ENCODE measurements at places on chromosomes 5 and 9. TPM values are rescaled to one million over a fixed set of nuclear protein-coding genes. Genes with fewer than 3 reads are reported as not detected.

- no peaks in the 10 kb centered on the region for H3K4me1 ChIP-seq
- H3K27me3 ChIP-seq = peaks cover 4% of the 10 kb centered on the region
- no peak for DNase-seq
- H3K36me3 ChIP-seq = no peaks in the 10 kb centered on the region
- H3K27ac ChIP-seq = no peak overlapping the region
Measured at GRCh38 chr5:142396436-142397038, 71.7 kb upstream of the SPRY4 start.

Gene IRX1
- total RNA-seq = not detected

- no peaks in the 10 kb centered on the region for H3K36me3 ChIP-seq
- H3K27ac ChIP-seq = no peak overlapping the region
- H3K4me3 ChIP-seq = no peak overlapping the region
- DNase-seq = no peak
- no peaks in the 10 kb centered on the region for H3K4me1 ChIP-seq
Measured at GRCh38 chr5:41648996-41649395, 138.6 kb upstream of the PLCXD3 start.

DNA sequence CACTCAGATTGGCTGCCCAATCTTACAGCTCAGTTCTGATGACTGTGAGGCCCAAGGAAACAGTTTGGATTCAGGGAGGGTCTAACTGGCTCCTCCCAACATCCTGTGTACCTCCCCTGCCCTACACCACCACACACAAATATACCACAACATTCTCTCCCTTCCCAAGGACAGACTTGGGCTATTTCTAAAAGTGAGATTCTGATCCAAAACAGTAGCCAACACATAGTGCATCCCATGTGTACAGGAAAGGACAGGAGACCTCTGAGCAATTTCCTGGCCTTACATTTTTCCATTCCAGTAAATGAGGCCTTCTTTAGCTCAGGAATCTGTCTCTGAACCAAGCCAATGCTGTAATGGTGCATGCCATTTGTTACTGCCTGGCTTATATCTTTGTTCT, 20.8 kb downstream of the ZNF366 start:
- no peaks in the 10 kb centered on the region for H3K36me3 ChIP-seq
- H3K4me1 ChIP-seq = no peaks in the 10 kb centered on the region
- DNase-seq = no peak
- H3K4me3 ChIP-seq = no peak overlapping the region
- no peak overlapping the region for H3K27ac ChIP-seq

Gene CNTLN
- total RNA-seq = 1.5 TPM

Gene TRIM36
- total RNA-seq = not detected

GRCh38 chr5:73789851-73790281, 163.9 kb downstream of the ARHGEF28 start:
- no peaks in the 10 kb centered on the region for H3K36me3 ChIP-seq
- no peak overlapping the region for H3K27ac ChIP-seq
- H3K4me3 ChIP-seq = no peak overlapping the region
- no peak for DNase-seq
- H3K27me3 ChIP-seq = peaks cover 23% of the 10 kb centered on the region

DNA sequence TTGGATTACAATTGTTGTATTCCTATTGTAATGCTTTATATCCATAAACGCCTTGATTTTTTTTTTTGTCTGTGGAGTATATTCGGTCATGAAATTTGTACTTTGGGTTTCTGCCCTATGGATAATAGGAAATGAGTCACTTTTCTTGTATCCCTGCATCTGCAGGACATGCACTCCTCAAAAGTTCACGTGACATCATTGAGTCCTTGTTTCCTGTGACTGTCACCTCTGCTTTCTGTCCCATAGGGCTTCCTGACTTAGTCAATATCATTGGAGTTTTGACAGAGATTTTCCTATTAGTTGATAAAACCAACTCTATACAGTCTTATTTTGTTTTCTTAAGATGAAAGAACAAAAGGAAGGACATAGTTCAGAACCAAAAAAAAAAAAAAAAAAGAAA, 356.3 kb downstream of the MAT2B start:
- no peak for DNase-seq
- H3K4me3 ChIP-seq = no peak overlapping the region
- no peak overlapping the region for H3K27ac ChIP-seq
- H3K27me3 ChIP-seq = no peaks in the 10 kb centered on the region
- H3K36me3 ChIP-seq = no peaks in the 10 kb centered on the region

DNA sequence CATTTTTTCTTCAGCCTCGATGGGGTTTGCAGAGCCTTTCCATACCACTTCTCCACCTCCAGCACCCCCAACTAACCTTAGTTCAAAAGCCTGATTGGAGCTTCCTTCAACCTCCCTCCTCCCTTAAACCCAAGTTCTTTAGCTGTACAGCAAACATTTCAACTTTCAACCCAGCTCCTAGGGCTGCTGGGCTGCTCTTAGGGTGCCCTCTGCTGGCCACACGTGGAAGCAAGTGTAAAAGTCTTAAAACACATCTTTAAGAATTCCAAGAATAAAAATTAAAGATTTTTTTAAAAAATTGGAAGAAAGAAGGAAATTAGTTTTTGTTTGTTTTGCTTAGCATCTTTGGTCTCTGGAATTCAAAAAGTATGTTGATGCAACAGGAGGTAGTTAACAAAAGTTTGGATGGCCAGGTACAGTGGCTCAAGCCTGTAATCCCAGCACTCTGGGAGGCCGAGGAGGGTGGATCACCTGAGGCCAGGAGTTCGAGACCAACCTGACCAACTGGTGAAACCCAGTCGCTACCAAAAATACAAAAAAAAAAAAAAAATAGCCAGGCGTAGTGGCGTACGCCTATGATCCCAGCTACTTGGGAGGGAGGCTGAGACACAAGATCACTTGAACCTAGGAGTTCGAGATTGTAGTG, 15.5 kb upstream of the HSD17B3 start:
- no peaks in the 10 kb centered on the region for H3K4me1 ChIP-seq
- H3K27me3 ChIP-seq = peaks cover 2% of the 10 kb centered on the region
- H3K4me3 ChIP-seq = no peak overlapping the region

DNA sequence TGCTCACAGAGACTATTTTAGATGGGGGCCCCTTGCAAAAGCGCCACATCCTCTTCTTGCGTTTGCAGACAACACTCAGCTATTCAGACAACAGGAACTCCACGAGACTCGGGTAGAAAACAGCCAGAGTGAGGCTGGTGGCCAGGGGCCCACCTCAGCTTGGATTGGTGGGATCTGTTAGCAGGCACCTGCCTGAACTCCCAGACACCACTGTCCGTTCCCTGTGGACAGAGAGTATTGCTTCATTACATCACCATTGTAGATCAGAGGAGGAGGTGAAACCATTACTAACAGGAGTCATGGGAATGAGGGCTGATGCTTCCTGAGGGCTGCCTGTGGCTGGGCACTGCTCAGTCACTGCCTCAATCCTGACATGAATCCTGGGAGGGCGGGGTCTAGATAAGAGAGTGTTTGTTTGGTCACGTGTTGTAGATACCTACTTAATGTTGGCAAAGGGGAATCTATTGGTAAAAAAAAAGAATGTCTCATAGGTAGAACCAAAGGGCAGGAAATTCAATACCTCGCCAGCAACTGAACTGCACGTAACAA, 4.4 kb upstream of the RAPGEF1 start:
- H3K36me3 ChIP-seq = peaks cover under 1% of the 10 kb centered on the region
- H3K4me1 ChIP-seq = peaks cover 40% of the 10 kb centered on the region
- peak overlapping the region; percentile 37 for H3K4me3 ChIP-seq
- peak overlapping the region; percentile 90 for H3K27ac ChIP-seq

GRCh38 chr5:67364381-67364970, 167.9 kb upstream of the CD180 start:
- no peak overlapping the region for H3K27ac ChIP-seq
- DNase-seq = no peak
- no peak overlapping the region for H3K4me3 ChIP-seq
- peaks cover 15% of the 10 kb centered on the region for H3K4me1 ChIP-seq
- no peaks in the 10 kb centered on the region for H3K36me3 ChIP-seq

DNA sequence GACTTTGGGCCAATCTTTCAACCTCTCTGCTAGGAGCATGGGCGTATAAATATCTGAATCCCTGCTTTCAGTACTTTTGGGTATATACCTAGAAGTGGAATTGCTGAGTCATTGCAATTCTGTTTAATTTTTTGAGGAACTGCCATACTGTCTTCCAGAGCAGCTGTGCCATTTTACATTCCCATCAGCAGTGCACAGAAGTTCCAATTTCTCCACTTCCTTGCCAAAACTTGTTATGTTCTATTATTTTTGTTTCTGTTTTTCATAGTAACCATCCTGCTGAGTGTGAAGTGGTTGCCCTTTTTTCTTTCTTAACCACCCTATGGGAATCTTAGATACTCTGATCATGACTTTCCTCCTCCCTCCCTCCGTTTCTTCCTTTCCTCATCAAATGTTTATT, 11.1 kb upstream of the CCIN start:
- H3K4me3 ChIP-seq = no peak overlapping the region
- peaks cover 33% of the 10 kb centered on the region for H3K4me1 ChIP-seq
- H3K27ac ChIP-seq = no peak overlapping the region
- peaks cover 57% of the 10 kb centered on the region for H3K36me3 ChIP-seq
- H3K27me3 ChIP-seq = no peaks in the 10 kb centered on the region

Gene TAF11L6
- total RNA-seq = not detected

Gene SYNPO
- 0.08 TPM for total RNA-seq

DNA sequence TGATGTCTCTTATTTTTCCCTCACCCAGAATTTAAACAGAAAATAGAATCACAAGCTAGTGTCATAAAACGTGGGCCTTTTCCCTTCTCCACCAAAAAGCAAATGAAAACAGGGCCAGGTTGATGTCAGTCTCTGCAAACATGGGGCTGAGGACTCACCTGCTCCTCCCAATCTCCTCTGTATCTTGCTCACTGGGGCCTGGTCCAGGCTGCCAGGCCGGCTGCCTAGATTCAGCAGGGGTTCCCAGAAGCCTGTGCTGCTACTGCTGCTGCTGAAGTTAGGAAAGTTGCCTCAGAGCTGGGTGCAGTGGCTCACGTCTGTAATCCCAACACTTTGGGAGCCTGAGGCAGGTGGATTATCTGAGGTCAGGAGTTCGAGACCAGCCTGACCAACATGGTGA, 84.3 kb downstream of the PCDH1 start:
- H3K27ac ChIP-seq = no peak overlapping the region
- DNase-seq = no peak
- no peak overlapping the region for H3K4me3 ChIP-seq
- no peaks in the 10 kb centered on the region for H3K36me3 ChIP-seq
- peaks cover 3% of the 10 kb centered on the region for H3K27me3 ChIP-seq

GRCh38 chr5:62317810-62318209, 11.8 kb downstream of the KIF2A start:
- H3K4me1 ChIP-seq = peaks cover 56% of the 10 kb centered on the region
- H3K4me3 ChIP-seq = no peak overlapping the region
- H3K27ac ChIP-seq = no peak overlapping the region
- no peaks in the 10 kb centered on the region for H3K27me3 ChIP-seq
- peaks cover 33% of the 10 kb centered on the region for H3K36me3 ChIP-seq
- no peak for DNase-seq

GRCh38 chr5:88145611-88146467, 122.8 kb downstream of the TMEM161B start:
- no peak for DNase-seq
- peaks cover 4% of the 10 kb centered on the region for H3K36me3 ChIP-seq

GRCh38 chr9:109775516-109775915, 4.5 kb upstream of the PALM2AKAP2 start:
- peaks cover 55% of the 10 kb centered on the region for H3K27me3 ChIP-seq
- no peak for DNase-seq
- peaks cover 1% of the 10 kb centered on the region for H3K4me1 ChIP-seq
- H3K4me3 ChIP-seq = no peak overlapping the region

Gene SPOCK1
- 0.31 TPM for total RNA-seq

Gene TEX48
- 0.97 TPM for total RNA-seq

DNA sequence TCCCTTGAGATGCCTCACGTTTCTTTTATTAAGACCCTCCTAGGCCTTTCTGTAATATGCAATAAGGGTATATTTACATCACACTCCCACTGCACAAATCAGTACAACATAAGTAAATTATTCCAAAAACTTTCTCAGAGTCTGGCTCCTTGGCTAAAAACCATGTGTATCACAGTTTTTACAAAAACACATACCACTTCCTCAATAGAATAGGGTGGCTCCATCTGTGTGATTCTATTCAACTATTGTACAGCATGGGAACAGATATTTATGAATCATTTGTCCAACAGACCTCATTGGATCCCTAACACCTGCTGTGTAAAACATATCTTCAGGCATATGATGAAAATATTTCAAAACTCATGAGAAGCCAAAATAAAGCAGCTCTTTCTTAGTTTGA, 502.7 kb downstream of the EFNA5 start:
- H3K4me1 ChIP-seq = no peaks in the 10 kb centered on the region
- no peaks in the 10 kb centered on the region for H3K36me3 ChIP-seq
- DNase-seq = no peak

Gene NSMF
- total RNA-seq = 60.3 TPM

Gene SPINK4
- total RNA-seq = not detected

DNA sequence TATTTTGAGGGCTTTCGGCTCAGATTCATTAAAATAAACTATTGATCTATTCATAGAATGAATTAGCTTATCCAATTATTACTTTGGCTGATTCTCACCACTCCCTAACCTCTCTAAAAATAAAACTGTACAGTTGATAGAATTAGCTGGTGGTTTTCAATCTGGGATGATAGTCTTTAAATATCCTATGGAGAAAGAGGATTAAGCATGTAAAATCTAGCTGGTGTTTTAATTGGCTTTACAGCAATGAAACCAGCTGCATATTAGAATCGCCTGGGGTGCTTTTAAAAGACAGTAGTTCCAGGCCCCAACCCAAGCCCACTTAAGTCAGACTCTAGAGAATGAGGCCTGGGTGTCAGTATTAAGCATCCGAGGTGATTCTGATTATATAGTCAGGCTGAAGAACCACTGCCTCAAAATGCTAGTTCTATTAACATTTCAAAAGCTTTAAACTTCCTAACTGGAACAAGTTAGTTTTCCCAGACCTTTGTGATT, 95.1 kb downstream of the MAP1B start:
- no peaks in the 10 kb centered on the region for H3K4me1 ChIP-seq
- no peak overlapping the region for H3K4me3 ChIP-seq
- H3K27me3 ChIP-seq = no peaks in the 10 kb centered on the region

- DNase-seq = no peak
- H3K27ac ChIP-seq = no peak overlapping the region
- no peaks in the 10 kb centered on the region for H3K27me3 ChIP-seq
- no peaks in the 10 kb centered on the region for H3K36me3 ChIP-seq
- H3K4me3 ChIP-seq = no peak overlapping the region
Measured at GRCh38 chr5:132971483-132972435, 8.3 kb upstream of the AFF4 start.

Measured in activated CD4-positive, alpha-beta T cell treated with anti-CD3 and anti-CD28 coated beads, Interleukin-2, amount 10 ng/mL, durations not matched to agents 7 days and 5 days (primary cell).